ENCODE measurements at places on chromosomes 11 and 22.

- no peak for DNase-seq
Measured at GRCh38 chr11:36354221-36355003, 58.3 kb downstream of the PRR5L start.

- DNase-seq: no peak
Measured at GRCh38 chr11:65445101-65445603, 22.6 kb downstream of the NEAT1 start.

- DNase-seq: no peak
Measured at GRCh38 chr11:113551645-113552044, 76.4 kb upstream of the DRD2 start.

GRCh38 chr11:118938491-118939403 lies 13.0 kb upstream of the BCL9L start:
- DNase-seq: peak; percentile 56

DNA sequence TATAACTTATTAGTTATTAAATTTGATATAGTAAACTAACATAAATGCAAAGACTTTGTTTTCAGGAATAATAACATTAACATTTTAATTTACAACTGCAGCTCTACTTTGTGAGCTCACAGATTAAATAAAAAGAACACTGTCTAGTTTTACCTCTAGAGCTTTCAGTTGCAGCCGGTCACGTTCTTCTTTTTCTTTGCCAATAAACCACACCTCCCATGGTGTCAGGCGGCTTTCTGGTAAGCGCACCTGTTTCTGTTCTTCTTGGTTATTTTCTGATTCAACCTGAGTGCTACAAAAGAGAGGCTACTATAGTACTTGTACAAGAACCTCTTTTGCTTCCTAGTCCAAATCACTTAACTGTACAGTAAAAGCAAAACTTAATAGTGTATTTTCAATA lies 5.8 kb downstream of the CCDC34 start:
- no peak for DNase-seq

DNA sequence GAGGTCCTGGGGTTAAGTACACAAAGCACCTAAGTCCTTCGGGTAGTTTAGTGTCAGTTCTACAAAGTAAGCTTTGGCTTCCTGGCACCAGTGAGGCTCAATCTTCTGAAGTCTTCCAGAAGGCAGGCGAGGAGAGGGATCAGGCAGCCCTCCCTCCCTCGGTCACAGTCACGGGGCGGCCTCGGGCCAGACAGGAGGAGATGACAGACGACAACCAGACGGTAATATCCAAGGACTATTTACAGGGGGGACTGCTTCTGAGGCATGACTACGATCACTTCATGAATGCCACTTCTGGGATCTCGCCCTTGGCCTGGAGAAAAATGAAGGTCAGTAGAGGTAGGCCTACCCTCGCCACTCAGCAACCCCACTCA lies 383 bp upstream of the TMEM223 start:
- DNase-seq: no peak

DNA sequence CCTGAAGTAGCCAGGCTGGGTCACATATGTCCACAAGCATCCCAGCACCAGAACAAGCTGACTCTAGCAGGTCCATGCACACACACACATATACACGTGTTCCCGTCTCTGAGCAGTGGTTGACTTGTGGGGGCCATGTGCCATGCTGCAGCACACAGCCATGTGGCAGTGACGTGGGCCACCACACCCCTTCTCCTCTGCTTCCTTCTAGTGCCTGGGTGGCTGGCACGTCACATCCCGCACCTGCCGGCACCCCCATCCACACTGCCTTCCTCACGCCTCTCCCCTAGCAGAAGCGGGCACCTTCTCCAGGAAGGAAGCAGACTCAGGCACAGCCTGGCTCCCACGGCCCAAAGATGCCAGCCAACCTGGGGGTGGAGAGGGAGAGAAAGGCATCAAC lies 9.5 kb downstream of the SYT7 start:
- DNase-seq: no peak

DNA sequence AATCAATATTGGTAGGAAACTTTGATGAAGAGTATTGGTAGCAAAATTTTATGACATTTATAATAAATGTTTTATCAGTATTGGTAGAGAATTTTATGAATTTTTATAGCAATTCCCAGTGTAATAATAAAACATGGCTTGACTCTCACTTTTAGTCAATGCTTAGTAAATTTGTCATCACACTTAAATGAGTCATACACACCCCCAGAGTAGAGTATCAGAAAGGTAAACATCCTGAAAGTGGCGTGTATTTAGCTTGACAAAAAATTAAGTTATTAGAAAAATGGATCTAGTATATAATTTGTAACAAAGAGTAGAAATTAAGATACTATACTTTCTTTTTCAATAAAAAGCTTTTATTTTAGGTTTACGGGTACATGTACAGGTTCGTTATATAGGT lies 2.6 kb downstream of the MS4A3 start:
- DNase-seq: no peak

DNA sequence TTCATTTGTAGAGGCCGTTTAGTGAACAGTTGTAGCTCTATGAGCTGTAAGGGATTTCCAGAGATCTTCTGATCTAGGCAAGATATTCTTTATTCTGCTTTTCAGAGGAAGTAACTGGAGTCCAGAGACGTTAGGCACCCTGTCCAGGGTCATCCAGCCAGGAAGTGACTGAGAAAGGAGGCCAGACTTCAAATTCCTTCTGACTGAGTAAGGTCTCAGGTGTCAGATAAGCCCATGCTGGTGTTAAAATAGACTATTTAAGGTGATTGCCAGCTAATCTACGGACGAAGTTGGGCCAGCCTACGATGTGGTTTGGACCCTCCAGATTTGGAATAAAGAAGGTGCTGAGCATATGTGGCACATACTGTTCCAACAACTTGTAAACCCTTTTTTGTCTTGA lies 54.6 kb downstream of the GRIK4 start:
- DNase-seq: no peak

DNA sequence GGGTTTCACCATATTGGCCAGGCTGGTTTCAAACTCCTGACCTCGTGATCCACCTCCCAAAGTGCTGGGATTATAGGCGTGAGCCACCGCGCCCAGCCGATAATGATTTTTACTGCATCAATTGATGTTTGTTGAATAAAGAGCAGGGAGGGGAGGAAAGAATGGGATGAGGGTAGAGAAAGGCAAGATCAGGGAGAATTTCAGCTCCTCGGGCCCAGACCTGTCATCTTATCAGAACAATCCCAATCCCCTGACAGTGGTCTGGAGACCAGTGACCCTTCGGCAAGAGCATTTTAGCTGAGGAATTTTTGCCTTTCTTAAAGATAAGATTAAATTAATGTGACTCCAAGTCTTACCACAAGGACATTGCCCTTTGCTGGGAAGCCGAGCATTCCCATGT lies 15.0 kb upstream of the ANO1 start:
- no peak for DNase-seq

DNA sequence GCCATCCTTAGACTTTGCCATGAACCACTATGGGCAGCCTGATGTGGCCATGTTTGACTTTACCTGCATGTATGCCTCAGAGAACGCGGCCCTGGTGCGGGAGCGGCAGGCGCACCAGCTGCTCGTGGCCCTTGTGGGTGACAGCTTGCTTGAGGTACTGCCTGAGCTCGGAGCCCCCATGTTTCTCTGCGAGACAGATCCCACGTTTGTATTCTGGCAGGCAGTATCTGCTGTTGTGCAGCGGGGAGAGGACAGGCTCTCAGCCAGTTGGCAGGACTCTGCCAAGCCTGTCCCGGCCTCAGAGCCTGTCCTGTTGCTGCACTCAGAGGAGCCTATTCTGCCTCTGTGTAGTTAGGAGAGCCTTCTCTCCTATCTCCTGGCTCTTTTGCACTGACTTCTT lies 109.9 kb downstream of the MICAL2 start:
- no peak for DNase-seq

DNA sequence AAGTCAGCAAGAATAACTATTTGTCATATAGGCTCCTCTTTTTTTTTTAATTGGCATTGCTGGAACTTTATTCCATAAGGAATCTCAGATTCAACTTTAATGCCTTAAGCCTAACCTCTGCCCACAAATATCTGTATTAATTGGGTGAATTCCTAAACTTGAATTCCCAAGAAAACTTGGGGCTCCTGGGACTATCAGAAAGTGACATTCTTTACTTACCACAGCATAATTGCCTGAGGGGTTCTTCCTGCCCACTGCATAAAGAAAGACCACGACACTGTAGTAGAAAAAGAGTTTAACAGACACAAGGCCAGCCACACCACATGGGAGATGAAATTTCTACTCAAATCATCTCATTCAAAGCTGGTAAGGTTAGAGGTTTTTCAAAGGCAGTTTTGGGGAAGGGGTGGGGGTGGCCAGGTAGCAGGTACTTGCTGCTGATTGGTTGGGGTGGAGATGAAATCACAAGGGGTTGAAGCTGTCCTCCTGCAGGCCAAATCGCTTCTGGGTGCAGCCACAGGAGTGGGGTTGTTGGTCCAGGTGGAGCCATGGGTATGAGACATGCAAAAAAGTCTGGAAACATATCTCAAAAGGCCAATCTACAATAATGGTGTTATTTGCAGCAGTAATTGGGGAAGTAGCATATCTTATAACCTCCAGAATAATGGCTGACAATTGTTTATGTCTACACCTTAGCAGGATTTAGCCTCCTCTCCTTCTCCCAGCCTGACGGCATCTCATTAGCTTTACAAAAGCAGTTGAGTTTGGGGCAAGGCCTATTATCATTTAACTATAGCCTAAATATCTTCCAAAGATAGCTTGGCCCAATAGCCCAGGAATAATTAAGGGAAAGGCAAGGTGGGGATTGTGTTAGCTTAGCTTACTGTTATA lies 4.8 kb upstream of the NLRP10 start:
- DNase-seq: no peak

DNA sequence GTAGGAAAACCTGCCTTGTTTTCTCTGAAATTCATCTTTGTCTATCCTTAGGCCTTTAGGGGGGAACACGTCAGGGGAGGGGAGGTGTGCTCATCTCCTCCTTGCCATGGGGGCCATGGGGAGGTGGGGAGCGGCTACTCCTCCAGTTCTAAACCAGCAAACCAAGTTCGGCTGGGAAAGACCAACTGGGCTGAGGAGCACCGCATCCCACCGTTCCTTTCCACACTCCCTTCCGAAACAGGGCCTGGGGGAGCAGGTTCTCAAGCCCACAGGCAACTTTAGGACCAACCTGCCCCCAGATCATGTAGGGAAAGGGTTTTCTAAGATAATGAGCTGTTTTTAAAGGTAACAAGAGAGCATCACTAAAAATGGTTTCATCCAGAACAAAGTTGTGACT lies 77.5 kb upstream of the PITPNB start:
- no peak for DNase-seq

DNA sequence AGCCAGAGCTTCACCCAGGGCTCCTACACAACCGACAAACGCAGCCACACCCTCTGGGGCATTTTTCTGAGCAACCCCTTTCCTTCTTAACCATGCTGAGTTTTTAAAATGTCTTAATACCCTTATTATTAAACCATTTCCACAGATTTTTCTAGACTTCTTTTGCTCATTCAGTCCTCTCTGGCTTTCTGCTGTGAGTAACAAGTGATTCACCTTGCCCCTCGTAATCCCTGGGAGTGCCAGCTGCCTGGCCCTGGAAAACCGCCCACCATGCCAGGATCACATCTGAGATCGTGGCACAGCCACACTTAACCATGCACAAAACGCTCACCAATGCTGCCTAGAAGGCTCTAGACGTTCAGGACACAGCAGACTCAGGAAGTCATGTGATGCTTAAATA lies 25.4 kb downstream of the YPEL1 start:
- DNase-seq: peak; percentile 75

- no peak for DNase-seq
Measured at GRCh38 chr11:614021-614622, 1.6 kb downstream of the IRF7 start.

DNA sequence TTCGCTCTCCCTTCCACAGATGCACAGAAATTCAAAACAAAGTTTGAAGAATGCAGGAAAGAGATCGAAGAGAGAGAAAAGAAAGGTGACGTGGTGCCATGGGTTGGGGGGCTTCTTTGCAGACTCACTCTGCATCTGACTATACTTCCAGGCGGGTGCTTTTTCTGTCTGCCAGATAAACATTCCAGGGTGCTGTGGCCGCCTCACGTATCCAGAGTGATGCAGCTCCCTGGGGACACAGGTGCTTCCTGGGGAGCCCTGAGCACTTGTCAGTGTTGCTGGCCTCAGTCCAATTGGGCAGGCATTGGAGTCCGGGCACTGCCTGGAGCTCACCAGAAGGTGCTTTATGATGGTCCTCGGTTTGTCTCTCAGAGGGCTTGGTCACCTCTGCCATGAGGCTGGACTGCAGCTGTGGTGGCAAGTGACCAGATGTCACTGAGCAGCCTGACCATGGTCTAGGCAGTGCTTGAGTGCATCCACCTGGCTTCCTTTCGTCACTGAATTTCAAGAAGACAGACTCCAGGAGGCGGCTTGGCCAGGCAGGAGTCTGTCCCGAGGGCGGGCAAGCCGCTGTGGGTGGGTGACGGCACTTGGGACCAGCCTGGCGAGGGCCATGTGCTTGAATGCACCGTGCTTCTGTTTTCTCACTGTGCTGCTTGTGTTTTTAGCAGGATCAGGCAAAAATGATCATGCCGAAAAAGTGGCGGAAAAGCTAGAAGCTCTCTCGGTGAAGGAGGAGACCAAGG lies 5.1 kb upstream of the ZDHHC8 start:
- no peak for DNase-seq

- DNase-seq: no peak
Measured at GRCh38 chr11:76634886-76635285, 35.7 kb downstream of the LRRC32 start.

DNA sequence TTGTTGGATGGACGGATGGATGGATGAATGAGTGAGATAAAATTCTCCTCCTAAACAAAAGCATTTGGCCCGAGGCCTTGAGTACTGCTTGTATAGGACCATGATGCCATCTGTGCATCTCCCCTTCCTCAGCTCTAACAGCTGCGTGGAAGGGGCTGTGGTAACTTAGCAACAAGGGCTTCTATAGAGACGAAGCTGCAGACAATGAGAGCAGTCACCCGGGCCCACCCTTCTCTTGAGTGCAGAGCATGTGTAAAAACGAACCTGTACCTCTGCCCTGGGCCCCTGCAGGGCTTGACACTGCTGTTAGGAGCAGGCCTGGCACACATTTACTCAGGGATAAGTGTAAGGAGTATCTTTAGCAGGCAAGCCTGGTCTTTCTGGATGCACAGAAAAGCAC lies 391.5 kb downstream of the CADM1 start:
- no peak for DNase-seq

DNA sequence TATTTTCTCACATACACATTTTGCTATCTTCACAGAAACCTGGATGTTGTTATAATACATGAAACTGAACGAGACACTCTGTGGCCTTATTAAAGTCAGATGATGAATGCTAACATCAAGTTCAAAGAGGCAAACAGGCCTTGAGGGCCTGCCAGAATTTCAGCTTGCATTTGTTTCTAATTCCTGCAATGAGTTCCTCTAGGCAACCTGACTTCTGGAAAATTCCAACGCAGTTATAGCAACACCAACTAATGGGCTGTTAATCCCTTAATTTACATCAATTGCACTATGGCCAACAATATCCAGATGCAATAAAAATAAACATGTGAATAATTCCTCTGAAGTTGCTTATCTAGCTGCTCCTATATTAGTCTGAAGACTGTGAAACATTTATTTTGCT lies 19.1 kb downstream of the PAX6 start:
- DNase-seq: no peak

GRCh38 chr22:28151151-28151816 lies 232.2 kb upstream of the PITPNB start:
- no peak for DNase-seq
